ENCODE measurements at places on chromosomes 3 and 15.

GRCh38 chr3:103052236-103052830, 617.5 kb downstream of the ZPLD1 start:
- peak; percentile 84 for DNase-seq

DNA sequence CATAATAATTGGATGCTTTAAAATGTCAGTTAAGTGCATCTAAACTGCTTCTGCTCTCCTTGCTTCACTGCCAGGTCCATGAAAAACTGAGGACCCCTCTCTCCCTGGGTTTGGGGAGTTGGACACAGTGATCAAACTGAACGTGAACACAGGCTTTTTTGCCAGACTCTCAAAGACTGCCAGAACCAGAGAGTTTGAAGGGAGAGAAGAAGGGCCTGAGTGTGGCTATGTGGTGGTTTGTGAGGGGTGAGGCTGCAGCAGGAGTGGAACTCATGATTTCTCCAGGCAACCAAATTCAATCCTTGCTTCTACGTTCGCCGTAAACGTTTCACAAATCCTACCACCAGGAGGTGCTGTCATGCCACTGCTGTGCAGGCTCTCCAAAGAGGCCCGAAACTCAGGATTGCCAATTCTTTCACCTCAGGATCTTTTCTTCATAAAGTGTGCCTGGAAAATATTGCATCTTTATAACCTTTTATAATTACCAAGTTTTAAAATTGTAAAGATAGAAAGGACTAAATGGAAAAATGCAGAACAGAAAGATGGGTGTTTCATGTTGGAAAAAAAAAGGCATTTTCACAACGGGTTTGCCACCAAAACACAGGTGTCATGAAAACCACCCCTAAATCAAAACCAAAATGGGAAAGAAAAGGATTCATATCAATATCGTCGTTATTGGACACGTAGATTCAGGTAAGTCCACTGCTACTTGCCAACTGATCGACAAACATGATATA, 19.7 kb downstream of the TM4SF4 start:
- DNase-seq, result peak; percentile 82

DNA sequence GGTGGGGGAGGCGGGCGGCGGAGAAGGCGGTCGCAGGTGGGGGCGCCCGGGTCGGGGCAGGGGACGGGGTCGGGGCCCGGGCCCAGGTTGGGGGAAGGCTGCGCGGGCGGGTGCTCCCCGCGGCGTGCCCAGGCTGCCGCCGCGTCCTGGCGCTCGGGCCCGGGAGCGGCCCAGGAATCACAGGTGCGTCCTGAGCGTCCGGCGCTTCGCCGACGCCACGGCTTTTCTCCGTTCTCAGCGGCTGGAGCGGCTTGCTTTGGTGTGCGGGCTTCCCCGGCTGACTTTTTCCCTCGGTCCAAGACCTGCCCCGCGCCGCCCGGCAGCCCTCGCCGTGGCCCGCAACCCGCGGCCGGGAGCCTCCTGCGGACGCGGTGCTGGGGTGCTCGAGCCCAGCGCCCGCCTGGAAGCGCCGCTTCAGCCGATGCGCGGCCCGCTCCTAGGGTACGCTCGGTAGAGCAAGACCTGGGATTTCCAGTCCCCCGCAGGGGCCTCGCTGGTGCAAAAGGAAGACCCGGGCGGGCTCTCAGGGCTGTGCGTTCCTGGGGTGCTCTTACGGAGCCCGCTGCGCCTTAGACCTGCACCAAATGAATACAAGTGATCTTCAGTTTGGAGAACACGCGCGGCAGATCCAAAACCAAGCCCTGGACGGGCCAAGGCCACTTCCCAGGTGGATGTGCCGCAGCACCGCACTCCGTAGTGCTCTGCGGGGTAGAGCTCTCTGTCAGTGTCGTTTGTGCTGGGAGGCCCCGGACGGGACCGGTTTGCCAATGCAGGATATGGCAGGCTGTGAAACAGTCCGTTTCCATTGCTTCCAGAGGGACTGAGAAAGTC, 639 bp downstream of the NIPA1 start:
- DNase-seq, result peak; percentile 39

DNA sequence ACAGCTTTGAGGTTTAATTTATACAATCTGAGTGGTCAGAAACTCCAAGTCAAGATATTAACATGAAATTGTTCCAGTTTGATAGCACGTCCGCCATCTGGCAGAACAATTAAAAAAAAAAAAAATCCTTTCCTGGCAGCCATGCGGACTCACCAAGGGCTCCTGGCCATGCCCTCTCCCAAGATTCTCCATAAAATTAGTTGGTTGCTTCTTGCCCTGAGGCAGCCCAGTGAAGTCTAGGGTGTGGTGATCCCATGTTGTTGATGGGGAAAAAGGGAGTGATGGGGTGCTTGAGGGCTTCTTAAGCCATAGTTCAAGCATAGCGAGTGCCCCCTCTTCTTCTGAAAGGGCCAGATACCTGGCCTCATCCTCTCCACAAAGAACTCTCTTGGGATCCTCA, 81.7 kb upstream of the CCNL1 start:
- no peak for DNase-seq

- no peak for DNase-seq
Measured at GRCh38 chr15:41914411-41914810, 20.6 kb upstream of the SPTBN5 start.

DNA sequence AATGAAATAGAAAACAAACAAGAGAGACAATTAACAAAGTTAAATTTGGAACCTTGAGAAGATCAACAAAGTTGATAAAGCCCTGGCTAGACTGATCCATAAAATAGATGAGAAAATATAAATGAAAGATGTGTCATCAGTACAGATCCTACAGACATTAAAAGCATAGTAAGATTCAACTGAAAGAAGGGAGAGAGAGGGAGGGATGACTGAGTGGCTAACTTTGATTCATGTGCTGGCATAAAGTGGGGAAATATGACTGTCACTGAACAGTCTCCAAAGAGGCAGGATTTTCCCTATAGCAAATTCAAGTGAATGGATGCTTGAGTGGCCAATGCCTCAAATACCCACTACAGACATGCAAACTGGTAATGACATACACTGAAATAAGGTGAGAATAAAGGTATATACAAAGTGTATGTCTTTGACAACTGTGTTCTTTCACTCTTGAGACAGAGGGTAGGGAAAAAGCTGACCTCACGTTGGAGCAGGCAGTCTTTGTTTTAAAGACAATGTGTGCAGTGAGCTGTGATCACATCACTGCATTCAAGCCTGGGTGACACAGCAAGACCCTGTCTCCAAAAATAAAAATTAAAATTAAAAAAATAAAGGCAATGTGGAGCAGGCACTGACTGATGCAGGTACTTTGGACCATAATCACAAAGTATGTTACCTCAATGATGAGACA, 35.9 kb upstream of the CHD2 start:
- no peak for DNase-seq

DNA sequence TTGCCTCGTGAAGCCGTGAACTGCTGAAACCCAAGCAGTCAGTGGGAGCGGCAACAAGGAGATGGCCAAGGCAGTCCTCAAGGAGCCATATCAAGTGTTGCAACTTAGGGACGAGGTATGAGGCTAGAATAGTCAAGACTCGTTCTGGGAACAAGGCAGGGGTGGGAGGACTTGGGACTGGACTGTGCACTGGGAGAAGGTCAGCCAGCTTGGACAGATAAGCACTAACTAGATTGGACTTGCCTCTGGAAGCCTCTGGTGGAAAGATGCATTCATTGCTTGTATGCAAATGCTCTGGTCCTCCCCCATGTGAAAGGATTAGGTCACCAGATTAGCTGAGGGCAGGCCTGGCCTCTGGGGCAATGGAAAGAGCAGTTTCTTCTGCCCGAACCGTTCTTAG, 123.3 kb upstream of the CTNNB1 start:
- no peak for DNase-seq

DNA sequence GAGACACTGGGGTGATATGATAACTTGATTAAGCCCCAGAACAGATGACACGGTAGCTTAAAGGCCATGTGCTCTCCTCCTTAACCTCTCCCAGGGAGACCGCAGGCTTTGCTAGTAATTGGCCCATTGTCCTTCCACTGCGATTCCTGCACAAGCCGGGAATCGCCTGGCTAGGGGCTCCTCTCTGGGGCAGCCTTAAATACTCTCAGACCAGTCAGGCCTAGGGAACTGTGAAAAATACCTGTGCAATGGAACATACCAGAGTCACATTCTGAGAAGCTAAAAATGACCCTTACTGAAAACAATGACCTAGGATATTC, 56.3 kb downstream of the CPN2 start:
- no peak for DNase-seq

DNA sequence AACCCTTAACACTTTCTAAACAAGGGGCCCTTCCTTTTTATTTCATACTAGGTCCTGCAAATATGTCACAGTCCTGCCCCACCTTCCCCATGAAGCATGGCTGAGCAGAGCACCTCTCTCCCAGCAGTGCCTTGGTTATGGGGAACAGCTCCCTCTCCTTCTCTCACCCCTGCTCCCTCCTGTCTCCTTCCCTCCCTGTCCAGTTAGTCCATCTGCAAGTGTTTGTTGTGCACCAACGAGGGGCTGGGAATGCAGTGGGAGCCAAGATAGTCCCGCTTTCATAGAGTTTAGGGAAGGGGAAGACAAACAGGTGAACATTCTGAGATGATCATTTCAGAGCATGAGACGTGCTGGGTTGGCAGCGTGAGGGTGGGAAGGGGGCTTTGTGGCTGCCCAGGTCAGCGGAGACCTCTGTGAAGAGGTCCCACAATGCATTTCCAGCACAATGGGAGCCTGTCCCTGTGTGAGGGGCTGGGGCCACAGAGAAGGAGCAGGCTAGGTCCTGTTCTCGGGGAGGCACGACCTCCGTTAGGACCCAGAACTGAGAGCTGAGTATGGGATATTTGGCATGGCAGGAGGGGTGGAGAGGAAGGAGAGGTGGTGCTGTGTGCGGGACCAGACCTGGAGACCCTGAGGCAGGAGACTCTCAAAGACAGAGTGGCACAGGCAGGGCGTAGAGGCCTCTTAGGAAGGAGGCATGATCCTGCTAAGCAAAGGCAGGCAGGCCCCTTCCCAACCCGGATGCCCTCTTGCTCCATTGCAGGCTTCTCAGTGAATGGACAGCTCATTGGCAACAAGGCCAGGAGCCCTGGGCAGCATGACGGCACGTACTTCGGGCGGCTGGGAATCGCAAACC, 5.5 kb upstream of the ITIH3 start:
- no peak for DNase-seq

- no peak for DNase-seq
Measured at GRCh38 chr3:67598814-67599556, 55.4 kb downstream of the SUCLG2 start.

DNA sequence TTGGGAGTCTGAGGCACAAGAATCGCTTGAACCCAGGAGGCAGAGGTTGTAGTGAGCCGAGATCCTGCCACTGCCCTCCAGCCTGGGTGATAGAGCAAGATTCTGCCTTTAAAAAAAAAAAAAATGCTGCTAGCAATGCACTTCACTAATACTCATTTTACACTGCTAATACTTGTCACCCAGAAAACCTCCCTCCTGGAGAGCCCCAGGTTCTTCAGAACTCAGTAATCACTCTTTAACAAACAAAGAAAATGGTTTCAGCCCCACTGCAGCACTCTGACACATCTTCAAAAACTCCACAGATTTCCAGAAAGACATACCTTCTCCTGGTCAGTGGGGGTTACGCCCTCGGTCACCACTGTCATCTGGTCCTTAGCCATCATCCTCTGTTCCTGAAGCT, 366.7 kb downstream of the SHQ1 start:
- no peak for DNase-seq

GRCh38 chr15:79364571-79365240, 53.8 kb downstream of the TMED3 start:
- DNase-seq, result no peak
